ENCODE measurements at places on chromosomes 5 and 9.

GRCh38 chr5:54438620-54439389 lies 16.7 kb upstream of the HSPB3 start:
- DNase-seq = no peak

DNA sequence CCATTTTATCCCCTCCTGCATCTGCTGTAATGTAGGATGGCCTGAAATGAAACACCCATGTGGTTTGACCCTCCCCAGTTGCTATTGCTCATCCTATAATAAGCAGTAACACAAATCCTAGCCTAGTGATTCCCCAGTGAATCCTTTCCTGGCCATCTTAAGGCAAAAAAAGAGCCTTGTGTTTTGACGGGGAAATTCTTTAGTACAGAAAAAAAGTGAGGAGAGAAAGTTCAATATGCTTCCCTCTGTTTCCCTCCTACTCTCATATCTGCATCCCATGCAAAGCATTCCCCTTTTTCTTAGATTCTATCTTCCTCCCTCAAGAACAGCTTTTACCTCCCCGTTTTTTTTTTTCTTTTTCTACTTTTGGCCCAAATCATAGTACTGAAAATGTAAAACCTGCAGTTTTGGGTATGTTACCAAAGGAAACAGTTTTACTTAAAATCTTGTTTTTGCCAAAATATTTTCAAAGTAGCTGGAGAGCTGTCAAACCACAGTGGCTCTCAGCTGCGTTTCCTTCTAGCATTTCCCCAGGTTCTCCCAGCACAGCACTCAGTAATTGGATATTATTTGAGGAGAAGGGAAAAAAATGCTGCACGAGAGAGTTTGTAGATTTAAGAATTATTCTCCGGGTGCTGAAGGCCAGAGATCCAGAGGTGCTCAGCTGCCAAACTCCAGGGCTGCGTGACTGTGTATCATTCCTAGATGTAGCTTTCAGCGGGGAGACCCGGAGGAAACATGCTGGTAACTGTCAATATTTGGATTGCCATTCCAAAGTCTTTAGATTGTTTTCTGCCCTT lies 321.4 kb downstream of the NPR3 start:
- DNase-seq = no peak

GRCh38 chr5:124238350-124238749 lies 508.1 kb downstream of the ZNF608 start:
- DNase-seq = no peak

- no peak for DNase-seq
Observed at GRCh38 chr9:98829766-98830165, 22.3 kb downstream of the GALNT12 start.

GRCh38 chr5:61394078-61394704 lies 62.1 kb downstream of the ZSWIM6 start:
- DNase-seq = no peak

GRCh38 chr5:82873452-82873851 lies 203.7 kb downstream of the TMEM167A start:
- no peak for DNase-seq

DNA sequence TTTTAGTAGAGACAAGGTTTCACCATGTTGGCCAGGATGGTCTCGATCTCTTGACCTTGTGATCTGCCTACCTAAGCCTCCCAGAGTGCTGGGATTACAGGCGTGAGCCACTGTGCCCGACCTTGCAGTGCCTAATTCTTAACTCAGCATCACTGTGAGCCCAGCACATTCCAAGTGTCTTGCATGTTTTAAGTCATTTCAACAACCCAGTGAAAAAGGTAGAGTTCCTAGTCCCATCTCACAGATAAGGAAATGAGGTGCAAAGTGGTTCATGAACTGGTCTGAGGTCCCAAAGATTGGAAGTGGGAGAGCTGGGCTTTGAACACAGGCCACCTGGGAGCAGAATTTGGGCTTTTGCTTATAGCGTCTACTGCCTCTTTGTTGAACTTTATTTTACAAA lies 68.0 kb downstream of the ZNF366 start:
- DNase-seq = no peak

GRCh38 chr5:55932700-55933099 lies 62.1 kb downstream of the IL6ST start:
- no peak for DNase-seq

DNA sequence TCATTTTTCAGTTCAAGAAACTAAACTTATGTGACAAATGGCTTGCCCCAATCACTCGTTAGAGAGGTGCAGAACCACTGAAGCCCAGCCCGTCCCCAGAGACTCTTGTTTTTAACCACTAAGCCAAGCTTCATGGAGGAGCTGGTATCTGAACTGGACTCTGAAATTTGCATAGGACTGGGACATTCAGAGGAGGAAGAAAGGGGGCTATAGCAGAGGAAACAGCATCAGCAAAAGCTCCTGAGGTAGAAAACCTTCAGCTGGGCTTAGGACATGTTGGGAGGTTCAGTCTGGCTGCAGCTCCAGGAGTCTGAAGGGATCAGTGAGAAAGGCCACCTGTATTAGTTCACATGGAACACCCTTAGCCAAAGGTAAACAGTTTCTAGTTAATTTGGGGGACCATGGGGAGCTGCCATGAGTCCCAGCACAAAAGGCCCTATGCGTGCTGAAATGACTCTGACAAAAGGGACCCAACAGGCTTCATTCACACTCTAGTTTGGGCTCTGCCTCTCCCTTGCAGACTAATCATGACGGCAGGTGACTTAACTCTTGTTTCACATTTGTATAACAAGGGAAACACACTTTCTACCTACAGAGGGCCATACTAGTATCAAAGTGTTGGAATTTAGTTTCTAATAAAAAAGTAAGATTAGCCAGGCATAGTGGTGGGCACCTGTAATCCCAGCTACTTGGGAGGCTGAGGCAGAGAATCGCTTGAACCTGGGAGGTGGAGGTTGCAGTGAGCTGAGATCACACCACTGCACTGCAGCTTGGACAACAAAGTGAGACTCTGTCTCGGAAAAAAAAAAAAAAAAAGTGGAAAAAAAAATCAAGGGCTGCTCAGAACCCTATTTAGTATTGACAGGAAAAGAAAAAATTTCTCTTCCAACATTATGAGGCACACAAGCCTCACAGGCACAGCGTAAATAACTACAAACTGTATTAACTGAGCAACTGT lies 10.2 kb downstream of the FBXO10 start:
- DNase-seq = no peak

GRCh38 chr9:115211413-115212124 lies 93.6 kb upstream of the TNC start:
- no peak for DNase-seq

GRCh38 chr9:74804018-74804385 lies 83.7 kb downstream of the TRPM6 start:
- DNase-seq = no peak

All from NCI-H2107 (cell line).